Stimulated activated CD4-positive, alpha-beta T cell treated with anti-CD3 and anti-CD28 coated beads, TNF-alpha, amount 100 ng/mL, for 4 hours (primary cell): ENCODE measurements at places on chromosomes 3 and 15.

DNA sequence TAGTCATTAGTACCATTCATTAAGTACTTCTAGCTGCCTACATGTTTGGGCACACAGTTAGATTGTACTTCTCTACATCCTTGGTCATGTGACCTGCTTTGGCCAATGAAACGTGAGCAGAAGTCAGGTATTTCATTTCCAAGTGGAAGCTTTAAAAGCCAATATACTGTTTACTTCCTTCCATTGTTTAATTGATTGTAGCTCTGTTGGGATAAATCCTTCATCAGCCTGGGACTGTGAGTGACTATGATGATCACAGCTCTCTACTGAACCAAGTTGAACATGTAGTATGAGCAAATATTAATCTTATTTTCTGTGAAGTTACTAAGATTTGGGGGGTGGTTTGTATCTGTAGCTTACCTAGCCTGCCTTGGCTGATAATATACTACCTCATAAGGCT lies 116.5 kb upstream of the ROPN1 start:
- no peak for DNase-seq

GRCh38 chr3:186109897-186110803 lies 1.3 kb upstream of the ETV5 start:
- DNase-seq = no peak

- no peak for DNase-seq
These were observed 78.7 kb upstream of the SEC13 start for GRCh38 chr3:10399634-10400033.

DNA sequence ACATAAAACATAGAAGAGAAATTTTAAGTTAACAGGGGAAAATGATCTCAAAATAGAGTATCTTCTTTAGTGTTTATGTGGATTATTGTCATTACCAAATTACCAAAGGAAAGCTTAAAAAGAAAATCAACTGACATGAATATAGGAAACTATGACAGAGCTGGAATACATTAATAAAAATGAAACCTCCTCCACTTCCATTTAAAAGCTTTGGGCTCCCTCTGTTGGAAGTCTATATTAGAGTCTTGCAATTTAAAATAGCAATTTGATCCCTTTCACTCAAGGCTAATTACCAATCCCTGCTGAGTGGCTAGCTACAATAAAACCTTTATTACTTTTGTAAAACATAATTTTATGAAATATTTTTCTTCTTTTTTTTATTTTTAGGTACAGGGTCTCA lies 61.4 kb upstream of the IMPG2 start:
- no peak for DNase-seq

- no peak for DNase-seq
These were observed 264.6 kb downstream of the RORA start for GRCh38 chr15:60964527-60964926.

DNA sequence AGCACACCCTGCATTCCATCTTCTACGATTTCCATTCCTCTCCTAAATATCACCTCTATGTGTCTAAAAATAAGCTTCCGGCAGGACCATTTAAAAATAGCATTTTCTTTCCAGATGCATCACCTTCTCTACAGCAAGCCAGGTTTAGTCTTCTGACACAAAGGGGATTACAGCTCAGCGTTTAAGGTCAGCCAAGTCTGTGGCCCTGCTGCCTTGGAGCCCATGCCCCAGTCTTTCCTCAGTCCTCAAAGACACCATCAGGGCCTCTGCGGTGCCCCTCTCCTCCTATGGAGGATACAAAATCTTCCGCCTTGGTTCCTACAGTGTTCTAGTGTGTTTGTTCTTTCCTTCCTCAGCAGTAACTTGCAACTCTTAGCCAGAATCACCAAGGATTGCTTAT lies 3.8 kb downstream of the SELENOS start:
- DNase-seq = no peak

- DNase-seq = no peak
These were observed 91.8 kb downstream of the LIPC start for GRCh38 chr15:58523634-58524033.

- no peak for DNase-seq
These were observed 69.6 kb downstream of the APBA2 start for GRCh38 chr15:28955160-28955992.

DNA sequence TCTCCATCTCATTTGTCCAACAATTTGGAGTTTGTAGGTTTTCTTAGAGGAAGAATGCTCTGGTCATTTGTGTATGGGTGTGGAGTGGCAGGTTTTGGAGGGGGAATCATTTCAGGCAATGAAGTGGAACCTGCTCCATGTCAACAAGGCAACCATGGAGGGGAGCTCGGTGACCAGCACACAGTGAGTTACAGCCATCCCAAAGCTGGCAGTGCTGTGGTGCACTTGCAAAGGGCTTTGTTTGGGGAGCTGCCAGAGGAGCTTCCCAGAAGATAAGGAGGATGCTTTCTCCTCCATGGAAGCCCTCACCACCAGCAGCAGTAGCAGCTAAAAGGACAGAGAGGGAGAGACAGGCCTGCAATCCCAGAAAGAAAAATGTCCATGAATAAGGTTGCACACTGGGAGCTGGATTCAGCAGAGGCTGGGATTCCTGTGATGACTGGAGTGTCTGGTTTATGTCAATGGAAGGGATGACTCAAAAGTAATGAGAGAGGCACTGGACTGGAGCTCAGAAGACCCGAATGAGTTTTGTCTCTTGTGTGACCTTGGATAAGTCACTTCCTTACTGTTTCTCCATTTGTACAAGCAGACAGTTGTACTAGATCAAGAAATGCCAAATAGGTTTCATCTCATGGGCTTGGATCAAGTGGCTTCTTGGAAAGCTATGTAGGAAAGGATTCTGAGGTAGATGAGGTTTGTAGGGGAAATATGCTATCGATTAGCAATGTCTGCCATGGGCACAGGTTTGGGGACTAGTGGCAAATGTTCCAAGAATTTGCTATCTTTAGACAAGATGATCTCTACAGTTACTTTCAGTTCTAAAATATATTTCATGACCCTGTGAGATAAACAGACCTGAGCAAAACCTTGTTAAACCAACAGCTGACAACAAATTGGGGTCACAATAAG lies 27.2 kb upstream of the UBE2Q2 start:
- no peak for DNase-seq

DNA sequence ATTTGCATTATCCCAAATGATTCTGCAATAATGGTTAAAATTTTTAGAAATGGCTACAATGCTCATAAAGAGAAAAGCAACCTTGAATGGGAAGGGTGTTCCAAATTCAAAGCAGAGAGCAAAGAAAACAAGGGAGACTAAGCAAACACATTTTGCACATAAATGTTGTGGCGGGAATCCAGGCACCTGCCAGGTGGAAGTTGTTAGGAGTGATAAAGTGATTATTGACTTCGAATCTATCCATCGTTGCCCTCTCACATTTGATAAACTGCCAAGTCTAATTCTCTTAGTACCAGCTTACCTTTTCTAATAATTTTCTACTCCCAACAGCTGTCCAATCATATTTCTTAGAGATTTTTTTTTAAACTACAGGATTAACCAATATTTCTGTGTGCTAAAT lies 244.5 kb downstream of the CACNA2D3 start:
- no peak for DNase-seq

GRCh38 chr15:77418391-77418965 lies 1.4 kb downstream of the PEAK1 start:
- no peak for DNase-seq

GRCh38 chr3:179797192-179797591 lies 144.4 kb downstream of the USP13 start:
- DNase-seq = no peak

DNA sequence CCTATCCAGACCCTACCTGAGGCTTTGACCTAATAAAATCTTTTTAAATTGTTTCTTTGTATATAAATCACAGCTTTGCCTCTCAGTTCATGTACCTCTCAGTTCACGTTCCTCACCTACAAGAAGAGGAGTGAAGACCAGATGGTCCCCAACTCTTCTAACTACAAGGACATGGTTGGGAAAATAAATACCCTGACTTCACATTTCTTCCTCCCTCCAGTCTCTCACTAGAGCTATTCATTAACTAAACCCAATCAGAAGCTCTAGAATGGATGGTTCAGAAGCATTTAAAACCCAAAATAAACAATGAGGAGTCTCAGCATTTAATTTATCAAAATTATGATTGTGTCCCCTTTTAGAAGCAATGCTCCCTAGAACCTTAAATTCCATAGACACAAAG lies 97.3 kb upstream of the AGTR1 start:
- no peak for DNase-seq

DNA sequence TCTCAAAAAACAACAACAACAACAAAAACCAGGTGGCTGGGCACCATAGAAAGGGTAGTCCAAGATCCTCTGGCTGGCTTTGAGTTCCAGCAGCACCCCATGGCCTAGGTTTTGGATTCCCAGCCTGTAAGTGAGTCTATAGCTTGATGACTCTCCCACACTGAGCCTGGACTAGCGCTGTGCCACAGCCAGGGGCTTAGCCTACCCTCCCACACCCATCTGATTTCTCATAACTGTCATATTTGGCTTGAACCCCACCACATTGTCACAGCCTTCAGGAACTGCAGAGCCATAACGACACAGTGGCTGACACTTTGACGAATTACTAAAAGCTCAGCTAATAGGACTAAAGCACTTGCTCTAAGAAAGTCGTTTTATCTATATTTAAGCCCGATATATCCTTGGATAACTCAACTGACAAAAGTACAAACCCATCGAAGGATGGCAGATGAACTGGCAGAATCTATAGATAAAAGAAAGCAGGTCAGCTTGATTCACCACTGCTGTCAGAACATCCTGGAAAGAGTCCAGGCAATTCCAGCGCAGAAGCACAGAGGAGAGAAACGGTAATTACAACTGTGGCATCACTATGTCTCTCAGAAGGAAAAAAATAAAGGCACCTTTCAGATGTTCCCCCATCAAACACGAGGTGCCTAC lies 62.1 kb downstream of the HOMER2 start:
- no peak for DNase-seq

GRCh38 chr15:59972241-59972640 lies 31.9 kb upstream of the FOXB1 start:
- no peak for DNase-seq

DNA sequence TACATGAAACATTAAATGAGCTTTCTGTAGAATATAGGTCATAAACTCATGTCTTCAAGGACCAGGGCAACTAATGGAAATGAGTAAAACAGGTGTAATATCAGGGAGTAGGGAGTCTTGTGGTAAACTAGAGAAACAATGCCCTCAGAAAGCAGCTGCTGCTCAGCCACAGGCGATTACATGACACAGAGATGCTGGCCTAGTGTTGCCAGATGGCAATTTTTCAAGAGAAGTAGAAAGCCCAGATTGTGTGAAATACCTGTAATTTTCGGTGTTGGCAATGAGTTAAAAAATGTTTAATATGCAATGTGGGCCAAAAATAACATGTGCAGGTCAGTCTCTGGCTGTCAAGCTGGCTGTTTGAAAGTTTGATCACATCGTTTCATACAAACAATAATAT lies 23.4 kb downstream of the NCEH1 start:
- DNase-seq = no peak

DNA sequence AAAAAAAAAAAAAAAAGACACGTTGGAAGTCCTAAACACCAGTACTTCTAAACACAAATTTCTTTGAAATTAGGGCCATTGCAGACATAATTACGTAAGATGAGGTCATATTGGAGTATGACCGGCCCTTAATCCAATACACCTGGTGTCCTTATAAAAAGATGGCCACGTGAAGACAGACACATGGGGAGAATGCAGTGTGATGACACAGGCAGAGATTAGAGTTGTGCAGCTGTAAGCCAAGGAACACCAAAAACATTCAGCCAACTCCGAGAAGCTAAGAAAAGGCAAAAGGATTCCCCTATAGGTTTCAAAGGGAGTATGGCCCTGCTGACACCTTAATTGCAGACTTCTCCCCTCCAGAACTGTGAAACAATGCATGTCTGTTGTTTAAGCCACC lies 379.0 kb upstream of the PDZRN3 start:
- DNase-seq = no peak

DNA sequence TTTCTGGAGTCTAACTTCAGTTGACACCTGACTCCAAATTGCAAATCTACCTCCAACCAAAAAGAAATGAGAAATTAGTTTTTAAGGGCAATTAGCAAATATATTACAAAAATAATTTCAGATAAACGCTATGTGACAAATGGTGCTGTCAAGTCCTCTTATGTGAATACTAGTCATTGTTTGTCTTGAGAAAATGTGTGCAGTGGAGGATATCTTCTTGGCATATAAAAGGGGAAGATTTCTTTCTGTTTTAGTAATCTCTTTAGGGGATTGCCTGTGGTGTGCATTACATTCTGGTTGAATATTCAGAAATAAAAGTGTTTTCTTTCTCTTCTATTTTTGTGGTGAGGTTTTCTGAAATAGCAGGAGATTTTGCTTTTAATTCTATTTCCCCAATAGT lies 3.0 kb upstream of the GCSAM start:
- no peak for DNase-seq

- no peak for DNase-seq
These were observed 109.4 kb upstream of the MBNL1 start for GRCh38 chr3:152159328-152159727.

GRCh38 chr3:126691765-126692164 lies 12.3 kb upstream of the CHCHD6 start:
- DNase-seq = no peak
